Activated T-helper 2 cell treated with anti-CD3 and anti-CD28 coated beads, Interferon-gamma antibody, Interleukin-2, Interleukin-4, amounts not matched to agents 10 μg/mL and 5 μg/mL and 100 μg/mL, durations not matched to agents 14 hours and 24 hours and 36 hours (primary cell): ENCODE measurements at places on chromosomes 5 and 9.

- H3K4me3 ChIP-seq: no peak overlapping the region
- H3K36me3 ChIP-seq: no peaks in the 10 kb centered on the region
- DNase-seq: no peak
- no peak overlapping the region for H3K27ac ChIP-seq
- H3K27me3 ChIP-seq: peaks cover 32% of the 10 kb centered on the region
- no peaks in the 10 kb centered on the region for H3K4me1 ChIP-seq
Observed at GRCh38 chr9:90827181-90827871, 25.7 kb downstream of the SYK start.

DNA sequence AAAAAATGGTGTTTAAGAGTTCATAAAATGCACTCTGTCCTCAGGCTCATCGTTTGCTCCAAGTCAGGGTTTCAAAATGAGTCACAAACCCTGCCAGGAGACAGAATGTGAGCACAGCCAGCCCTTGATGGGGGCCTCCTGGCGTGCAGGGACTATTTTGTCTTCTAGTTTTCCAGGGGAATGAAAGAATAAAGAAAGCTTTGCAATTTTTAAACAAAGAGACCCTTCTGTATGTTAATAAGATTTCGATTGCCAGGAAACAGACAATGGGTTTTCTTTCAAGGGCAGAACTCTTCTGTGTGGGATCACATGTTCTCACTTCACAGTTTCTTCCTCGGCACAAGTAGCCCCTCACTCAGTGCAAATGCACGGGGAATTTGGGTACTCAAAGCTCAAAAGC, 121.4 kb upstream of the C6 start:
- H3K4me3 ChIP-seq: no peak overlapping the region
- no peak overlapping the region for H3K27ac ChIP-seq
- no peaks in the 10 kb centered on the region for H3K27me3 ChIP-seq
- no peak for DNase-seq
- H3K4me1 ChIP-seq: no peaks in the 10 kb centered on the region

GRCh38 chr9:17695482-17695881, 116.6 kb downstream of the SH3GL2 start:
- H3K27me3 ChIP-seq: no peaks in the 10 kb centered on the region
- H3K4me3 ChIP-seq: no peak overlapping the region
- H3K36me3 ChIP-seq: no peaks in the 10 kb centered on the region
- DNase-seq: no peak
- no peak overlapping the region for H3K27ac ChIP-seq

DNA sequence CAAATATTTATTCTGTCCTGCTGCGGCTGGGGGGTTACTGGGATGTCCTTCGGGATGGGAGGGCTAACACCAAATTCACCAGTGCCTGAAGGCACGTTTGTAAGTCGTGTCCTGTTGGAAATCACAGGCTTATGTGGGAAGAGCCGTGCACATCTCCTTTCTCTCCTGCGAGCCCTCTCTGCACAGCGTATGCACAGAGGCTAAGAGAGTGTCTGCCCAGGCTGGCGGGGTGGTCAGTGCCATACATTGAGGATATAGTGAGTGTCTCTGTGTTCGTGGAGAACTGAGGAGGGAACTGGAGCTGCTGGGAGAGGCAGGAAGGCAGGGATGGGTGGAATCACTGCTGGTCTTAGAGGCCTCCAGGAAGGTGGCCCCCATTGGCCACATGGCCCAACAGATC, 110.1 kb downstream of the WNK2 start:
- no peak for DNase-seq
- peaks cover 2% of the 10 kb centered on the region for H3K27me3 ChIP-seq
- H3K4me1 ChIP-seq: no peaks in the 10 kb centered on the region
- H3K4me3 ChIP-seq: no peak overlapping the region
- no peak overlapping the region for H3K27ac ChIP-seq
- no peaks in the 10 kb centered on the region for H3K36me3 ChIP-seq

GRCh38 chr9:70688704-70689103, 274.2 kb upstream of the KLF9 start:
- no peaks in the 10 kb centered on the region for H3K4me1 ChIP-seq
- H3K27ac ChIP-seq: no peak overlapping the region
- no peaks in the 10 kb centered on the region for H3K36me3 ChIP-seq
- DNase-seq: no peak
- peaks cover 4% of the 10 kb centered on the region for H3K27me3 ChIP-seq

DNA sequence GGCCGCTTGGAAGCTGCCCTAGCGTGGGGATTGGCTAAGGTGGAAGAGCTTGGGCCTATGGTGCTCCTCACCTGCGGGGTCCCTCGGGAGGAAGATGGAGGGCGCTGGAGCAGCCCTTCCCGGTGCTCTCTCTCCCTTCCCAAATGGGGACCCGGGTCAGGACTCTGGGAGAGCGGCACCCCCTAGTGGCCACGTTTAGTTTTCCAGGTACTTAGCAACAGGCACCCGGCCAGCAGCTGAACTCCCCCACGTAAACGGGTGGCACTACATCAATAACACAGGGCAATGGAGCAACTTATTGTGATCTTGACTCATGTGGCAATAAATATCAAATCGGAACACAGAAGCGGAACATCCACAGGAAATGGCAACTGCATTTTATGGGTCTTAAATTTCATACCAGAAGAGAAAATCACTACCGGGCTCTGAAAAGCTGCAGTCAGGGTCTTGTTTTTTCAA, 316.6 kb downstream of the AGTPBP1 start:
- no peak overlapping the region for H3K27ac ChIP-seq
- peaks cover 7% of the 10 kb centered on the region for H3K27me3 ChIP-seq
- H3K36me3 ChIP-seq: no peaks in the 10 kb centered on the region
- H3K4me1 ChIP-seq: peaks cover 5% of the 10 kb centered on the region
- no peak overlapping the region for H3K4me3 ChIP-seq

GRCh38 chr9:136541179-136541578, 4.7 kb downstream of the NOTCH1 start:
- H3K36me3 ChIP-seq: peaks cover 65% of the 10 kb centered on the region
- H3K27me3 ChIP-seq: no peaks in the 10 kb centered on the region
- DNase-seq: no peak
- peaks cover 37% of the 10 kb centered on the region for H3K4me1 ChIP-seq
- H3K4me3 ChIP-seq: peak overlapping the region; percentile 26
- H3K27ac ChIP-seq: peak overlapping the region; percentile 28

- H3K36me3 ChIP-seq: no peaks in the 10 kb centered on the region
- H3K27me3 ChIP-seq: no peaks in the 10 kb centered on the region
- H3K27ac ChIP-seq: no peak overlapping the region
- H3K4me3 ChIP-seq: no peak overlapping the region
- no peaks in the 10 kb centered on the region for H3K4me1 ChIP-seq
- no peak for DNase-seq
Observed at GRCh38 chr5:38745836-38746732, 99.7 kb upstream of the OSMR start.

DNA sequence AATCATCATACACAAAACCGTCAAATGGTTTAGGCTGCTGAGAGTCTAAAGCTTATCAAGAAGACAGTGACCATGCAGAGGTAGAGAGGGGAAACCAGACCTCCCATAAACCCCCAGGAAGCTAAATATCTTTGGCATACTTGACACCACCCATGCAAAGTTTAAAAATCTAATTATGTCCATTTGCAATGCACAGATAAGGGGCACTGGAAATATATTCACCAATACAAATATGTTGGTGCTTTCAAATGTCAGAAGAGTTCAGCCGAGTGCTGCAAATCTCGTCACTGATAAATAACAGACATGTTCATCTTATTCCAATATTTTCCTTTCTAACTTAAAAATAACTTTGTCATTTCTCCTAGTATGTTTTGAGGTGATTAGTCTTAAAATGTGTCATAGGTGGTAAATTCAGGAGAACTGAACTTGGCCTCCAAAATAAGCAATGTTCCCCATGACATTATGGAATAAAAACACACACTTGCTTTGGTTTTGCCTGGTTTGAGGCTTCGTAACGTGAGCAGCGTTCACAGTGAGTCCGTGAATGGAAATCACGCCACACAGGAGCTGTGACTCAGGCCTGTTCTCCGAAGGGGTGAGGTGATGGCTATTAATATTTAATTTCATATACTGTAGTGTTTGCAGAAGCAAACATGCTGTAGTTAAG, 182.2 kb downstream of the AOPEP start:
- peaks cover 2% of the 10 kb centered on the region for H3K4me1 ChIP-seq
- no peaks in the 10 kb centered on the region for H3K36me3 ChIP-seq
- no peak overlapping the region for H3K4me3 ChIP-seq
- no peak for DNase-seq
- H3K27me3 ChIP-seq: peaks cover 4% of the 10 kb centered on the region

DNA sequence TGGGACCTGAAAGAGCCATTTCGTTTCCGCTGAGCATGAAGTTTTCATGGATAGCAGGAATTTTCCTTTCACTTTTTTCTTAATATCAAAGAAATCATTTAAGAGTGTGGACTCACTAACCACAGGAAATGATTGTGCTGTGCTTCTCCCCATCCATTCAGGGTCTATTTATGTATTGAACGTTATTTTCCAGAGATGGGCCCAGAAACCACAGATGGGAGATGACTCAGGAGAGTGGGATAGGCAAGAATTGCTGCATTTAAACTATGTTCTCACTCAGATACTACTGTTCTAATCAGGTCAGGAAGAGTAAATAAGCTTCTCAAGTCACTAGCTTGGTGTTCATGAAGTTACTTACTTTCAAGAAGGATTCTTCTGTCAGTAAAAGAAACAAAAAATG, 763.8 kb downstream of the DTWD2 start:
- no peaks in the 10 kb centered on the region for H3K27me3 ChIP-seq
- no peaks in the 10 kb centered on the region for H3K4me1 ChIP-seq
- no peak overlapping the region for H3K27ac ChIP-seq
- no peak overlapping the region for H3K4me3 ChIP-seq
- no peaks in the 10 kb centered on the region for H3K36me3 ChIP-seq
- no peak for DNase-seq

GRCh38 chr5:98927989-98928872, 576 bp downstream of the CHD1 start:
- peaks cover 60% of the 10 kb centered on the region for H3K36me3 ChIP-seq
- DNase-seq: peak; percentile 26
- H3K4me3 ChIP-seq: peak overlapping the region; percentile 98
- H3K27me3 ChIP-seq: no peaks in the 10 kb centered on the region

DNA sequence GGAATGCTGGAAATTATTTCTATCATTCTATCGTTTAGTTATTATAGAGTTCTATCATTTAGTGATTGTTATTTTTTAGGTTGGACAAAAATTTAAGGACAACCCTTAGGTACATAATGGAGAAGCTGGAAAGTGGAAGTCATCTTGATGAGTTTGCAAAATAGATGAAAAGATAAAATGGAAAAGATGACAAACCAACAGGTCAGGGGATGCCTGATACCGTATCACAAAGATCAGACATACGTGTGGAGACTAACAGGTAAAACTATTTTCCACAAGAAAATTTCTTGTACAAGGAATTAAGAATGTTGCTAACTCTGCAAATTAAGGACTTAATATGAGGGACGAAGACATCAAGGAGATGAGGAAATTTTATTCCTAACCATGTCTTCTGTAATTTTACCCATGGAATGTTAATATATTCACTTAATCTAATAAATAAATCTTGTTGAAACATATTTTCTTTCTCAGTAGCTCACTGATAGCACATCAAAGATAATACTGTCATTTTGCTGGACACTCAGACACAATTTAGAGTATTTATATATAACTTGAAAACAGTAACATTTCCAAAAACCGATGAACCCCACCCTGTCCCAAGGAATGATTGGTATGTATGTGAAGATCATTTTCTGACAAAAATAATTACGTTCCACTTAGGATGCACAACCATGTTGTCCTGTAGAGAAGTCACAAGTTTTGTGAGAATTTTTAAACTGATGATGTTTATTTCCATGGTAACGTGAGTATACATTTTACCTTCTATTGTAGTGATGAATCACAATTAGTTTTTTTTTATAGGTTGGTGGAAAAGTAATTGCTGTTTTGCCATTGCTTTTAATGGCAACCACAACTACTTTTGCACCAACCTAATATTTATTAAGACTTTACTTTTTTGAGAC, 2.6 kb downstream of the LURAP1L start:
- H3K4me1 ChIP-seq: peaks cover 6% of the 10 kb centered on the region
- peaks cover 17% of the 10 kb centered on the region for H3K27me3 ChIP-seq
- no peak for DNase-seq
- no peak overlapping the region for H3K4me3 ChIP-seq

GRCh38 chr5:178467568-178468195, 122.5 kb downstream of the COL23A1 start:
- H3K27ac ChIP-seq: no peak overlapping the region
- H3K4me3 ChIP-seq: no peak overlapping the region
- H3K4me1 ChIP-seq: no peaks in the 10 kb centered on the region
- H3K36me3 ChIP-seq: no peaks in the 10 kb centered on the region
- no peaks in the 10 kb centered on the region for H3K27me3 ChIP-seq

DNA sequence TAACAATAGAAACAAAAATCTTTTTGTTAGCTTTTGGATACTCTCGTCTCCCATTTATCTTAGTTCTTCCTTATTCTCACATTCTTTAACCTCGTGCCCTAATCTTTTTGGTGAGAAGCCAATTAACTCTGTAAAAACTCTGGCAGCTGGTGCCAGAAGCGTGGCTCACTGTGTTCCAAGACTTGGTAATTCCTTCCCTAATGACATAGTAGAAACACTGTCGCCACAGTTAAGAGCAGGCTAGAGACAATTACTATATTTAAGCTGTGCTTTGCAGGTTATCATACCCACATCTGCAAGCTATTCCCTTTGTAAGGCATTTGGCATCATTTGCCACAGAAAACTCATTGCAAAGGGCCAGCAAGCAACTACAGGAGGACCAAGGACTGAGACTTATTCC, 160.9 kb upstream of the PIK3R1 start:
- H3K27me3 ChIP-seq: no peaks in the 10 kb centered on the region
- H3K4me1 ChIP-seq: no peaks in the 10 kb centered on the region
- H3K36me3 ChIP-seq: no peaks in the 10 kb centered on the region
- H3K4me3 ChIP-seq: no peak overlapping the region
- DNase-seq: no peak
- no peak overlapping the region for H3K27ac ChIP-seq

DNA sequence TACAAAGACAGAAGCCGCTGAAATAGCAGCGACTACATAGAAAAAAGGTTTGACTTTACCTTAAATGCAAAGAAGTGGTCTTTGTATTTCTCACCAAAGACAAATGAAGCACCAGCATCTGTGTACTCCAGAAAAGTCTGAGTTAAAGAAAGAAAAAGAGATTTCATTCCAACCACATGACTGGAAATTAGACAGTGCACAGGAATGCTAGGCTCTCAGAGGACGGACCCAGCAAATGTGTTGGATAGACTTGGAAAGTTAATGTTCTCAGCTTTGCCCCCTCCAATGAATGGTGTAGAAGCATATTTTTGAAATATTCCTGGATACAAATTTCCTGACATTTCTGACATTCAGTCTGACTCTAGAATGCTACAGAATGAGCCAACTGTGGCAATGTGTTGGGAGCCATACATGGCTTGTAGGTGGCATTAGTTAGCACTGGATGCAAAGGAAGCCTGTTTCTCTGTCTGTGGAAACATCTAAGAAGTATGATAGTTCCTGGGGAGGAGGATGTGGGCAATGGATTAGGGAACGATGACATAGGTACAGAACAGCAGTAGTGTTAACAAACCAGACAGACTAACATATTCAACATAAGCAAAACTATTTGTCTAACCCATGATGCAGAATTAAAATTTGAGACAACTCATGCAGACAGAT, 43.3 kb downstream of the SLC28A3 start:
- peaks cover 55% of the 10 kb centered on the region for H3K4me1 ChIP-seq
- DNase-seq: no peak
- H3K27ac ChIP-seq: peak overlapping the region; percentile 98
- H3K4me3 ChIP-seq: no peak overlapping the region
- peaks cover 8% of the 10 kb centered on the region for H3K36me3 ChIP-seq
- no peaks in the 10 kb centered on the region for H3K27me3 ChIP-seq
